ENCODE measurements at places on chromosomes 7 and 10.
A peak's percentile ranks its signal among the peaks of the same experiment; 100 is the strongest.

DNA sequence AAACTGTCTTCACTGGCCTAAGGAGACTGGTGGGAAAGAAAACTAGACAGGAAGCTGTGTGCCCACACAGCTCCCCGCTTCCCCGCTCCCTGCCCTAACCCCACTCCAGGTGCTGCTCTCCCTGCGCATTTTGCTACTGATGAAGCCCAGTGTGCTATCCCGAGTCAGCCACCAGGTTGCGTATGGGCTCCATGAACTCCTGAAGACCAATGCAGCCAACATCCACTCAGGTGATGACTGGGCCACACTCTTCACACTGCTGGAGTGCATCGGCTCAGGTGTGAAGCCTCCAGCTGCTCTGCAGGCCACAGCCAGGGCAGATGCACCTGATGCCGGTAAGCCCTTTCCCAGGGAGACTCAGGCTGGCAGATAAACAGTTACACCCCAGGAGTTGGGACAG is 20.3 kb upstream of the NFKB2 start:
- peaks cover 67% of the 10 kb centered on the region for H3K36me3 ChIP-seq
- no peaks in the 10 kb centered on the region for H3K27me3 ChIP-seq
- no peak overlapping the region for H3K4me3 ChIP-seq
- H3K27ac ChIP-seq: no peak overlapping the region

- peak overlapping the region; percentile 68 for H3K4me3 ChIP-seq
- DNase-seq: no peak
- peaks cover 31% of the 10 kb centered on the region for H3K27me3 ChIP-seq
These were observed 1.3 kb downstream of the HHEX start for GRCh38 chr10:92690915-92691590.

DNA sequence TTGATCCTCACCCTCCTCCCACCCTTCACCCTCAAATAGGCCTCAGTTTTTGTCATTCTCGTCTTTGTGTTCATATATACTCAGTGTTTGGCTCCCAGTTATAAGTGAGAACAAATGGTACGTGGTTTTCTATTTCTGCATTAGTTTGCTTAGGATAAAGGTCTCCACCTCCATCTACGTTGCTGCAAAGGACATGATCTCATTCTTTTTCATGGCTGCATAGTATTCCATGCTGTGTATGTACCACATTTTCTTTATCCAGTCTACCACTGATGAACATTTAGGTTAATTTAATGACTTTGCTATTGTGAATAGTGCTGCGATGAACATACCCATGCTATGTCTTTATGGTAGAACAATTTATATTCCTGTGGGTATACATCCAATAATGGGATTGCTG is 91.2 kb downstream of the PLPP4 start:
- no peaks in the 10 kb centered on the region for H3K4me1 ChIP-seq
- no peak overlapping the region for H3K27ac ChIP-seq
- no peaks in the 10 kb centered on the region for H3K27me3 ChIP-seq
- no peak for DNase-seq

DNA sequence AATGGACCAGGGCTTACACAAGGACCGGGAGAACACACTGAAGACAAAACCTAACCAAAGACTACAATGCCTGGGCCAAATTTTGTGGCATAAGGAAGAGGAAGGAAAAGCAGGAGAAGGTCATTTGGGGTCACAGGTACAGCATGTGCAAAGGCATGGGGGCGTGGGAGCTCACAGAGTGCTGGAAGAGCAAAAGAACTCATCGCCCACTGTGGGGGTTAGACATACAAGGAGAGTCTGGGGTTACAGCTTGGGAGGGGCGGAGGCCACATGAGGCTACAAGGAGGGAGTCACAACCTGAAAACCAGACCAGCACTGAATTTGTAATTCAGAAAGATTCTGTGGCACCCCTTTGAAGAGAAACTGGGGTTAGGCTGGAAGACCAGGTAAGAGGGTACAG is 9.7 kb downstream of the PUS7 start:
- H3K27me3 ChIP-seq: no peaks in the 10 kb centered on the region
- no peak for DNase-seq
- no peaks in the 10 kb centered on the region for H3K4me1 ChIP-seq
- H3K36me3 ChIP-seq: no peaks in the 10 kb centered on the region

DNA sequence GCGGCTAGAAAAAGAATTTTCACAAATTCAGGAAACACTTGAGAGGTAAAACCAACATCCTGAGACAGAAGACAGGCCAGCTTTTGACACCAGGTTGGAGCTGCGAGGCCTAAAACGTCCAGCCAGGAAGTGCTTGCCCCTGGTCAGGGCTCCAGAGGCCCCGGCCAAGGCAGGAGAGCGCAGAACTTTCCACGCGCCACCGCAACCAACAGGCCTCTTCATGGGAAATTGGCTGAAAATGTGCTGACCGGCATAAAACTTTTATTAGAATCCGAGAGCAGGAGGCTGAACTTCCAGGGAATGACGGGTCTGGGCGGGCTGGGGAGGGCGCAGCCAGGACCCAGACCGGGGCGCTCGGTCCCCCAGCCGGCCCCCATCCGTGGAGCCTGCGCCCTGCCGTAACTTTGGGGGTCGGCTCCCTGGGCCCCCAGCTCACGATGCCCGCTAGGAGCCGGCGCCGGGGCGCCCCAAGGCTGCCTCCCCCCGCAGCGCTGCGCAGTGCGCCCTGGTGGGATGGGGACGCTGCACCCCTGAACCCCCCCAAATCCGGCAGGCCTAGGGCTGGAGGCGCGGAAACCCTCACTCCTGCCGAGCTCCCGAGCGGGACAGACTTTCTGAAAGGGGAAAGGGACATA is 414.0 kb upstream of the MKI67 start:
- no peak overlapping the region for H3K27ac ChIP-seq
- no peaks in the 10 kb centered on the region for H3K4me1 ChIP-seq
- DNase-seq: no peak
- no peaks in the 10 kb centered on the region for H3K36me3 ChIP-seq
- peaks cover 5% of the 10 kb centered on the region for H3K27me3 ChIP-seq

DNA sequence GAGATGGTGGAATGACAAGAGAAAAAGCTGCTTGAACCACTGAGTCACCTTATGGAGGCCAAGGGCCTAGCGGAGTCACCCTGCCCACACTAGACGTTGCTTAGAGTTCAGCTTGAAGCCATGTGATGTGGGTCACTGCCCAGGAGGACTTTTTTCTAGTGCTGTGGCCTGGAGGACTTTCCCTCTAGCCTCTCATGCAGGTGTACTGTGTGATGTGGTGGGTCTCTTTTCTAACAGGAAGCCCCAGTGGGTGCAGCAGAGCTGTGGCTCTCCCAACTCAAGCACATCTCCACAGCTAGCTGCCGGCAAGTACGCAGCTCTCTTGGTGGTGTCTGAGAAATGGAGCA is 13.6 kb downstream of the POR start:
- no peak for DNase-seq
- H3K27ac ChIP-seq: no peak overlapping the region
- no peaks in the 10 kb centered on the region for H3K27me3 ChIP-seq
- H3K36me3 ChIP-seq: no peaks in the 10 kb centered on the region

- no peaks in the 10 kb centered on the region for H3K4me1 ChIP-seq
- no peak overlapping the region for H3K4me3 ChIP-seq
- DNase-seq: no peak
These were observed 114.2 kb downstream of the EGFR start for GRCh38 chr7:55132890-55133551.

DNA sequence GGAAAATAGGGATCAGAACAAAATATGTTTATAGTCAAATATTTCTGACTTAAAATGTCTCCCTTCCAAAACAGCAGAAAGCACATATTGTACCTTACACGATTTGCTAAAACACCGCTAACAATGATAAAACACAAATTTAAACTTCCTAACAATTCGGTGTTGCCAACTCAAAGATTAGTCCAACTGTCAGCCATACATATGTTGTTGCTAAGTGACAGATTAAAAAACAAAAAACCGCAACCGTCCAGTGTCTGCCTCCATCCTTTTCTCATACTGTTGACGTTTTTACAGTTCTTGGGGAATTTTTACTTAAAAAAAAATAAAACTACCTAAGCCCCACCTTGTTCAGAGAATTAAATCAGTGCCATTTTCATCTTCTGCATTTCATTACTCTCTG is 118.0 kb downstream of the RAB11FIP2 start:
- no peaks in the 10 kb centered on the region for H3K36me3 ChIP-seq
- no peak overlapping the region for H3K27ac ChIP-seq
- H3K27me3 ChIP-seq: no peaks in the 10 kb centered on the region
- no peak for DNase-seq
- no peaks in the 10 kb centered on the region for H3K4me1 ChIP-seq
- H3K4me3 ChIP-seq: no peak overlapping the region

DNA sequence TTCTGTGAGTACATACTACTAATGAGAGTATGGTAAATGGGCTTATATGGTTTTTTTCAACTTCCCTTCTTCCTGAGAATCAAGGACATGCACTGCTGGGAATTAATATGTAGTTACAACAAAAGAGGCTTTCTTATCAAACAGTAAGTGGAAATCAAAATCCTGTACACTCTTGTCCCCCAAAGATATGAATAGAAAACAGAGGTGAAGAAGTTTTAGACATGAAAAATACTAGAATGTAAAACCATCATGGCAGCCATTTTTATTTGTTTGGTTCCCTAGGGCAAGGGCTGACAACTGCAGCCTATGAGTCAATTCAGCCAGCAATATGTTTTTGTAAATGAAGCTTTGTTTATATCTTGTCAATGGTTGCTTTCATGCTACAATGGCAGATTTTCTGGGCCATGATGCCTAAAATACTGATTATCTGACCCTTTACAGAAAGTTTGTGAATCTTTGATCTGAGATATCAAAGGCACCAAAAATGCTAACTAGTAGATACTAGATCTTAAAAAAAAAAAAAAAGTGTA is 422.4 kb downstream of the PARD3 start:
- H3K27me3 ChIP-seq: no peaks in the 10 kb centered on the region
- DNase-seq: no peak
- no peak overlapping the region for H3K4me3 ChIP-seq
- no peak overlapping the region for H3K27ac ChIP-seq
- no peaks in the 10 kb centered on the region for H3K36me3 ChIP-seq

- no peak overlapping the region for H3K4me3 ChIP-seq
- H3K4me1 ChIP-seq: no peaks in the 10 kb centered on the region
- DNase-seq: no peak
- H3K27ac ChIP-seq: no peak overlapping the region
These were observed 117.7 kb upstream of the PTPRZ1 start for GRCh38 chr7:121755286-121755685.

GRCh38 chr7:115007751-115008150 is 85.9 kb downstream of the MDFIC start:
- DNase-seq: no peak
- H3K27me3 ChIP-seq: no peaks in the 10 kb centered on the region
- H3K36me3 ChIP-seq: no peaks in the 10 kb centered on the region
- peak overlapping the region; percentile 56 for H3K27ac ChIP-seq

- no peak for DNase-seq
- no peak overlapping the region for H3K27ac ChIP-seq
- no peaks in the 10 kb centered on the region for H3K4me1 ChIP-seq
- H3K4me3 ChIP-seq: no peak overlapping the region
- no peaks in the 10 kb centered on the region for H3K27me3 ChIP-seq
- H3K36me3 ChIP-seq: no peaks in the 10 kb centered on the region
These were observed 8.8 kb upstream of the ENO4 start for GRCh38 chr10:116840389-116841075.

DNA sequence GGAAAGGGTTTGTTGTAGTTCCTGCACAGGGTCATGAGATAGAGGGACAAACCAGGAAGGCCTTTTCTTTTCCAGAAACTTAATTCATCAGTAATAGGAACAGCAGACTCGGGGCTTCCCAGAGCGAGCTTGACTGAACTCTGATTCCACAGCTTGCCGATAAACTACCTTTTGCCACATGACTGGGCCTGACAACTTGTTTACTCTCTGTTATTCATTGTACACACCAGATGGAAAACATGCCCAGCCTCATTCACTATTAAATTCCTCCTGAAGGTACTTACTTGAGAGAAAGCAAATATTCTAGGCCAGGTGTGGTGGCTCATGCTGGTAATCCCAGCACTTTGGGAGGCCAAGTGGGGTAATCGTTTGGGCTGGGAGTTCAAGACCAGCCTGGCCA is 77.1 kb upstream of the FGFR2 start:
- no peaks in the 10 kb centered on the region for H3K4me1 ChIP-seq
- no peaks in the 10 kb centered on the region for H3K36me3 ChIP-seq
- DNase-seq: no peak
- H3K27me3 ChIP-seq: no peaks in the 10 kb centered on the region

- H3K27me3 ChIP-seq: peaks cover 3% of the 10 kb centered on the region
- H3K36me3 ChIP-seq: no peaks in the 10 kb centered on the region
- no peaks in the 10 kb centered on the region for H3K4me1 ChIP-seq
- H3K4me3 ChIP-seq: no peak overlapping the region
- DNase-seq: no peak
These were observed 581 bp downstream of the PTPRZ1 start for GRCh38 chr7:121873289-121874194.

GRCh38 chr7:2688409-2689342 is 674 bp downstream of the AMZ1 start:
- no peak overlapping the region for H3K27ac ChIP-seq
- H3K4me3 ChIP-seq: no peak overlapping the region
- H3K27me3 ChIP-seq: peaks cover 15% of the 10 kb centered on the region

- no peak overlapping the region for H3K27ac ChIP-seq
- DNase-seq: no peak
- no peak overlapping the region for H3K4me3 ChIP-seq
- no peaks in the 10 kb centered on the region for H3K27me3 ChIP-seq
These were observed 35.0 kb upstream of the DGKB start for GRCh38 chr7:14937581-14937980.

GRCh38 chr7:14288701-14289100 is 299.2 kb upstream of the ETV1 start:
- DNase-seq: no peak
- no peak overlapping the region for H3K4me3 ChIP-seq
- H3K27ac ChIP-seq: no peak overlapping the region

DNA sequence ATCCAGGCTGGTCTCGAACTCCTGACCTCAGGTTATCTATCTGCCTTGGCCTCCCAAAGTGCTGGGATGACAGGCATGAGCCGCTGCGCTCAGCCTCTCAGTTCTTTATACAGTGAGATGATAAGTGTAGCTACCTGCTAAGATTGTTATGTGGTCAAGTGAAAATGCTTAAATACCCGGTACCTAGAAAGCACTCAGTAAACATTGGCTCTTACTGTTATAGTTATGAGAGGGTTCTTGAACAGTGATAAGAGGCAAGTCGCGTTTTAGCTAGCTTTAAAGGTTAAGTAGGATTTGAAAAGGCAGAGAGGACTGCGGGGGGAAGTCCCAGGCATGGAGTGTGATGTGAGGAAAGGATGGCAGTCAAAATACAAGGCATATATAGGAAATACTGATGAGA is 4.5 kb downstream of the ZKSCAN1 start:
- peaks cover 32% of the 10 kb centered on the region for H3K36me3 ChIP-seq
- peaks cover 15% of the 10 kb centered on the region for H3K4me1 ChIP-seq
- no peak overlapping the region for H3K4me3 ChIP-seq
- DNase-seq: no peak
- no peak overlapping the region for H3K27ac ChIP-seq
- H3K27me3 ChIP-seq: no peaks in the 10 kb centered on the region
